ENCODE measurements at places on chromosomes 6 and 20.
A peak's percentile ranks its signal among the peaks of the same experiment; 100 is the strongest.

DNA sequence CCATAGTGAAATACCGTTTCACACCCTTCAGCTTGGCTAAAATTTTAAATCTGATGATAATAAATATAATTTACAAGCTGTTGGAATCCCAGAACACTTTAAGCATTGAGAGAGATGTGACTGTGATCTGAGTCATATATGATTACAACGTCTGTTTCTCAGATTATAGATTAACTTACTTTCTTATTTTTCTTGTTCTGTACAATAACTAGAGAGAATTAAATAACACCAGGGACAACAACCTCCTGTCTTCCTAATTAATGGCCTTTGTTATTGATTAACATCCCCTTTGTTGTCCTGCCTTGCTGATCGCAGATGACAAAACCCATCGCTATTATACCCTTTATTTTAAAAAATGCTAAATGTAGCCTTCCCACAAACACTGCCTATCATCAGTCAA is 87.8 kb upstream of the EZR start:
- DNase-seq, result no peak

- DNase-seq, result no peak
Observed at GRCh38 chr6:168785720-168786511, 344.9 kb downstream of the SMOC2 start.

DNA sequence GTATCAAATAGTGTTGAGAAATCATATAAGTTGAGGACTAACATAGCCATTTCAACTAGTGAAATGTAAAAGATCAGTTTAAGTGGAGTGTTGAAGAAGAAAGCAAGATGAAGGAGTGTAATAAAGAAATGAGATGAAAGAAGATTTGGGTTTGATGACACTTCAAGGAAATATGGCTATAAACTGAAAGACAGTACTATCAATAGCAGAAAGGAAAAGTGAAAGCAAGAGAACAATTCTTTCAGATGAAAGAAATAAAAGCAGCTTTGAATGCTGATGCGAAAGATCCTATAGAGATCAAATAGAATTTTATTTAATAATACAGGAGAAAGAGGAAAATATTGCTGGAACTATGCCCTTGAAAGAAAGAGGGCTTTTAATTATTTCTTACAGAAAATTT is 92.8 kb upstream of the PRSS16 start:
- no peak for DNase-seq

GRCh38 chr6:166306378-166307081 is 1.7 kb downstream of the PRR18 start:
- peak; percentile 71 for DNase-seq

DNA sequence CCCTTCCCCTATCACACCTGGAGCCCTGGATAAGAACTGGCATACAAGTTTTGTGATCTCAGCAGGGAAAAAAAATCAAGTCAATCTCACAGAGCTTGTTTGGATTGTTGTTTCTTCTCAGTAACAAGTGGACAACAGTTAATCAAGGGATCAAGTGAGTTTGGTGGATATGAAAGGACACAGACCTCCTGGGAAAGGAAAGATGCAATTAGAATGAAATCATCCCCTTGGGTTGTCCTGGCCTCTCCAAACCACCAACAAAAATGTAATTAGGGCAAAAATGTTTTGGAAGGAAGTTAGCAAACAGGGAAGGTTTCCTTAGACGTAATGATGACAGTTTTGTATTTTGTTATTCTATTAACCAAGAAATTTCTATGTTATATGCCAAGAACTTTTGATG is 99.1 kb upstream of the PRDM1 start:
- DNase-seq, result no peak

DNA sequence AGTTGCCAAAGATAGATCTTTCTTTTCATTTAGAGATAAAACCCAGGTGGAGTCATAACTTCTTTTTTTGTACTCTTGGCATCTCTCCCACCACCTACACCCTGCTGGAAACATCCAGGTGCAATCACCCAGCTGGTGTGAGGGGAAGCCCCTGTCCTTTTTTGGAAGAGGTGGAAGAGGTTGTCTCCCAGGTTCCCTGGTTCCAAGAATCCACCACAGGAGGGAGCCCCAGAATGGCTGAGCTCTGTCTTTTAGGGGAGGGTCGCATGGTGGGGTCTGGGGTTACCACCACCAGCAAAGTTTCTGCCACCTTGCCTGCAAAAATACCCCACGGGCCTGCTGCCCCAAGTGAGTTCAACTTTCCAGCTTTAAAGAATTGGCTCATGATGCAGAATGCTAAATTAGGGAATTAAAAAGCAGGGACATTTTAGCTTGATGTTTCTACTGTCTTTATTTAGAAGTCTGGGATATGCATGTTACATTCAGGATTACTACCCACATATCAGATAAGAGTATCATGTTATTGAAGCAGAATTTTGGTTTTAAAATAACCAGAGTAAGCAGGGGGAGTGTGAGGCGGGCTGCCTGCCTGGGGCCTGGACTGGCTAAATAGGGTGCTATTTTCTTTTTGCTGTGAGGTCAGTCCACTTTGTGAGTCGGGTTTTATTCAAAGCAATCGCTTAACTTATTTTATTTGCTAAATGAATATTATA is 11.0 kb downstream of the SMOC2 start:
- DNase-seq, result peak; percentile 47

DNA sequence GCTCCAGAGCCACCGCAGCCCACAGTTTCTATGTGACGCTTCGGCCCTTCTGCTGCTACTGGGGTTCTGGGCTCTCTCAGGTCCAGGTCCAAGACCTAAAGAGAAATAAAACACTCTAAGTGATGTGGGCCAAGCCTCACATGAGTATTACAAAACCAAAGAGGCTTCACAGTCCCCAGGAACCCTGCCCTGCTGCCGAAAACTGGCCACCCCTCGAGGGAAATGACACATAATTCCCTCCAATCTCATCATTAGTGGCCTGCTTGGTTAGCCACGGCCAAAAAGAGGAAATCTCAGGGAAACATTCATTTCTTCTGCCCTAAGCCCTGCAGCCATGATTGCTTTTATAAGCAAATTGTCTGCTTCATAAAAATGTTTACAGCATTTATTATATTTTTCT is 32.5 kb downstream of the DLL1 start:
- no peak for DNase-seq

DNA sequence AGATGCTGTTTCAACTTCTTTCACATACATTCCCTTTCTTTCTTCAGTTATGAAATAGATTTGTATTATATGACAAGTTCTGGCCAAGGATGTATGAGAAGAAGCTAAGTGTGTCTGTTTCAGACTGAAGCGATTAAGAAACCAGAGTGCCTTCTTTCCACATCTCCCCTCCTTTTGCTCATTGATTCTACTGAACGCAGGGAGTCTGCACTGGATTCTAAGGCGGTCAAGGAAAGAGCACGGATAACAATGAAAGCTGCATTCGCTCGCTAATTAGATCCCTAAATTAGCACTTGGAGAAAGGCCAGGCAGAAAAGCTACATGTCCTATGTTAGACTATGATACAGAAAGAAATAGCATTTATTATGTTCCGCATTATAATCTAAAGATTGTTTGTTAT is 267.7 kb downstream of the HAO1 start:
- DNase-seq, result peak; percentile 86

GRCh38 chr6:90890683-90891330 is 303.9 kb upstream of the MAP3K7 start:
- DNase-seq, result no peak

DNA sequence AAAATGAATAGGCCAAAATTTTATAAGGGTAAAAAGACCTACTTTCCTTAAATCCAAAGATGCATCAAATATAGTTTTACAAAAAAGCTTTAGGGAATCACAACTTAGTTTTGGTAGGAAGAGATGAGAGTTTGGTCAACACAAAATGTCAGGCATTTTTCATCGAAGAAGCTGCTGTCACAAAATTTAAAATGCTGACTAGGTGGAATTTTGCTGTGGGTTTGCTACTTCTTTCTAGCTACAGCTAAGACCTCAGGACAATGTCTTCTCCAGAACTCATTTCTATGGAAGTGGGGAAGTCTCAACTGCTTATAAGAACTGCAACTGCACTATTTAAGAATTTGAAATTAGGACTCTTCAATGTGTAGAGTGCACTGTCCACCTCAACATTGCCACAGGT is 351.1 kb downstream of the HAO1 start:
- DNase-seq, result no peak

DNA sequence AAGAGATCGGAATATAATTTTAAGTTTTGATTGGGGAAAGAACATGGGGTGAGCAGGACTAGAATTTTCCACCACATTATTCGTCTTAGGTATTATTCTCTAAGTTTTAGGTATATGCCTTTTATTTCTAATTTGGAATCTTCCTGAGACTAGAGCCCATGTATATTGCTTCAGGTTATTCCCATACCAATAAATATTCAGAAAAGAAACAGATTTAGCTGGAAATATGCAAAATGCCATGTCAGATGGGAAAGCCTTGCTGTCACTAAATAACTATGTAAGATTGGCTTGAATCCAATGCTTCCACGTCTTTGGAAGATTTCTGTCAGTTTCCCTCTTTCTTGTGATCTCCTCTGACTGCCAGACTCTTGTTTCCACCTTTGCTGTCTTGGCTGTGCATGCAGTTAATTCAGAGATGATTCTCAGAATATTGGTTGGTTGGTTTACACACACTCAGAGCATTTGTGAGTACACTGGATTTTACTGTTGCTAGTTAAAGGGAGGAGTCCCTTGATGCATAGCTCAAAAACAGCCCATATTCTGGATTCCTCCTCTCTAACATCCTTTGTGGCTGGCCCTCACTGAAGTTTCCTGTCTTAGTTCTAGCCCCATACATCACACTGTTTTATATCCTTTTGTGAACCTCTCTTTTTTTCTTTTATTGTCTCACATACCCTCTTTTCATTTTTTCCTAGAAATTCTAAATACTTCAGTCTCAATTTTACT is 64.3 kb downstream of the GRM1 start:
- DNase-seq, result no peak

DNA sequence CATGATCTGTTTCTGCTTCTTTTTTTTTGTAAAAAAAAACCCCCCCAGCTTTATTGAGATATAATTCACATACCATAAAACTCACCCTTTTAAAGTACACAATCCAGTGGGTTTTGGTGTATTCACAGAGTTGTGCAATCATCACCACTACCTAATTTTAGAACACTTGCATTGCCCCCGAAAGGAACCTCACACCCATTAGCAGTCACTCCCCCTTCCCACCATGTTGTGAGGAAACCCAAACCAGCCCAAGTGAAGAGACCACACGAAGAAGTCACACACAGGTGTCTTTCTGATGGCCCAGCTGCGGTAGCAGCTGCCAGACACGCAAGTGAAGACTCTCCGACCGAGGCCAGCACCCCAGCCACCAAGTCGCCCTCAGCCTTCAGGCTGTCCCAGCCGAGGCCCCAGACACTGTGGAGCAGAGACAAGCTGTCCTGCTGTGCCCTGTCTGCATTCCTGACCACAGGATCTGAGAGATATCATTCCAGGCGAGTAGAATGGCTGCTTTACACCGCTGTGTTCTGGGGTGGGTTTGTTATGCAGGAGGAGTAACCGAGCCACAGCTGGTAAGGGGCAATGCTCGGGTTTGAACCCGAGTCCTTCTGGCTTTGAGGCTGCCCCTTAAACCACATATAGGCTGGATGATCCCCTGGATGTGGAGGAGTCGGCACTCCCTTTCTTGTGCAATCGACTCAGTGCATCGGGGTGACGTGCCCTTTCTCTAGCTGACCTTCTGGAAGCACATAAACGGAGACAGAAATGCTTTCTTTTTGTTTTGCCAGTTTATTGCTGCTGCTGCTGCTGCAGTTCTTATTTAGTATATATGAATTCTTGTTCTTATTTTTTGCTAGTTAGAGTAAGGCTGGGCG is 59.1 kb upstream of the PTPN1 start:
- DNase-seq, result no peak

DNA sequence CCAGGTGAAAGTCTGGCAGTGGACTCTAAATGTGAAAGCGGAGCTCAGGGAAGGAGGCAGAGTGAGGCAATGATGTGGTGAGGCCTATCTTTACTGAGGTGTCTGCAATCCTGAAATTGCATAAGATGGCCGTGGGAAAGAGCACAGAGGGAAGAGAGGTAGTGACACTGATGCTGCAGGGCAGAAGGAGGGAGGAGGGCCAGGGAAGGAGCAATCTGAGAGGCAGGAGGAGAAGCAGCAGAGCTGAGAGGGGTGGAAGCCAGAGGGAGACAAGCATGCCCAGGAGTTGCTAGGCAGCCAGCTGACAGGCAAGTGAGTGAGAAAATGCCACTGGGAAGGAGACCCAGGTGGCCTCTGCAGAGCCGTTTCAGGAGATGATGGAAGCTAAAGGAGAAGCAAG is 97.4 kb upstream of the CNR1 start:
- peak; percentile 49 for DNase-seq

DNA sequence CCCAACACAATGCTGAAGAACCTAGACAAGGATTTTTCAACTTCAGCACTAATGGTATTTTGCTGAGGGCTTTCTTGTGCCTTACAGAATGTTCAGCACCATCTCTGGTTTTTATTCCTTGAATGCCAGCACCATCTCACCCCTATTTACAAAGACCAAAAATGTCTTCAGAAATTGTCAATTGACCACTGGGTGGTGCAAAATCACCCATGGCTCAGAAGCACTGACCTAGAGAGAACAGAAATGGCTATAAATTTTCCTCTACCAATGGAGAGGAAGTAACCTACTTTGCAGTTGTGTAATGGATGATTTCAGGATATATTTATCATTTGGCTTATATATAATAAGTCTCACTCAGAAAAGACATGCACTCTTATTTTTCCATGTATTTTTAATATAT is 431.0 kb upstream of the IRAK1BP1 start:
- peak; percentile 4 for DNase-seq

DNA sequence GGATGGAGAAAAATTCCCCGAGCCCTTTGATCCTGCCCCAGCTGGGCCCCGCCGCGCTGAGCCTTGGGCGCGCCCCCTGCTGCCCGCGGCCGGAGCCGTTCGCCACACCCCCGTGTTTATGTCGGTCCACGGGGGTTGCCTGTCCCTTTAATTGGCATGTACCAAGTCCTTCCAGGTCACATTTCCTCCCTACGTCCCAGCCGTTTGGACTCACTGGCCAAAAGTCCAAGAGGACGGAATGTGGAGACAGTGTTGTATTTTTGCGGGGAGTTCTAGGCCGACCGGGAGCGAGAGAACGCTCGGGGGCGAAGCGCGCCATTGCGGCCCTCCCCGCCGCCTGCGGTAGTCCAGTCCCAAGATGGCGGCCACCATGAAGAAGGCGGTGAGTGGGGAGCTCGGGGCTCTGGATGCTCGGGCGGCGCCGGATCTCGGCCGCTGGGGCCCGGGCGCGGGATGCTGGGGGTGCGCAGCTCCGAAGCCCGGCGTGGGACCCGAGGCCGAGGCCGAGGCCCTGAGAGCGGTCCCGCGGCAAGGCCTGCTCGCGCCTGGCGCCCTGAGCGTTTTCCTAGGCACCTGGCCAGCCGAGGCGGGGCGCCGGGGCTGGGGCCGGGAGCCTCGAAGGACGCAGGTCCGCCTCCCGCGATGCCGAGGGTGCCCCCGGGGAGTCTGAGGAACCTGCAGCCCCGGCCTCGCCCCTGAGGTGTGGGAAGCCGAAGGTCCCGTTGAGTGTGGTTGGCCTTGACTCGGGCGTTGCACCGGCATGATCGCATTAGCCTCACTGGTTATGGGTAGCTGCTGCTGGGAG is at the start of gene PFDN4:
TSS of gene PFDN4 (plus strand) at position 345 of the 805 bp plus-strand sequence. CDS start at position 359, 14 bp downstream.
- peak; percentile 73 for DNase-seq

Measured in NCI-H69 (cell line).